ENCODE measurements at places on chromosomes 4 and X.

- DNase-seq = no peak
Measured at GRCh38 chr4:114249976-114250375, 270.5 kb upstream of the ARSJ start.

GRCh38 chr4:8517946-8518345, 62.2 kb upstream of the GPR78 start:
- no peak for DNase-seq

- no peak for DNase-seq
Measured at GRCh38 chrX:109578916-109579315, 42.3 kb downstream of the NXT2 start.

DNA sequence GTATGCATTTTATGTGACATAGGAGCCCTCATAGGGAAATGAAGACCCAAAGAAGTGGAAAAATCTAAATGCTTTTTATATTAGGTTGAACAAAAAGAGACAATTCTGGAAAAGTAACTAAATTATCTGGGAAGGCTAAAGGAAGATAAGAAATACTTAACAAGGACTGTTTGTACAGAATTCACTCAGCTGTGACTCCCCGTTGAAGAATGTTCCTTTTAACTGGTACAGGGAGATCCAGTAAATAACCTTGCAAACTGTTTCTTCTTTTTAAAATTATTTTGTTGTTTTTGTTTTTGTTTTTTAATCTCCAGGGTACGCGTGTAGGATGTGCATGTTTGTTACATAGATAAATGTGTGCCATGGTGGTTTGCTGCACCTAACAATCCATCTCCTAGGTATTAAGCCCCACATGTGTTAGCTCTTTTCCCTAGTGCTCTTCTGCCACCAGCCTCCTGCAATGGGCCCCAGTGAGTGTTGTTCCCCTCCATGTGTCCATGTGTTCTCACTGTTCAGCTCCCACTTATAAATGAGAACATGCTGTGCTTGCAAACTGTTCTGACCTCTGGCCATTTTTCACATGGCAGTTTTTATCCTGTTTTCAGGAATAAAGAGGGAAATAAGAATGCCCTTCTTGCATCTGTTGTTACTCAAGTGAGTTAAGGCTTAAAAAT, 81.7 kb downstream of the PWWP3B start:
- no peak for DNase-seq

GRCh38 chr4:85725721-85726170, 250.8 kb downstream of the ARHGAP24 start:
- DNase-seq = no peak

GRCh38 chr4:62461961-62462360, 1261.8 kb downstream of the ADGRL3 start:
- no peak for DNase-seq

DNA sequence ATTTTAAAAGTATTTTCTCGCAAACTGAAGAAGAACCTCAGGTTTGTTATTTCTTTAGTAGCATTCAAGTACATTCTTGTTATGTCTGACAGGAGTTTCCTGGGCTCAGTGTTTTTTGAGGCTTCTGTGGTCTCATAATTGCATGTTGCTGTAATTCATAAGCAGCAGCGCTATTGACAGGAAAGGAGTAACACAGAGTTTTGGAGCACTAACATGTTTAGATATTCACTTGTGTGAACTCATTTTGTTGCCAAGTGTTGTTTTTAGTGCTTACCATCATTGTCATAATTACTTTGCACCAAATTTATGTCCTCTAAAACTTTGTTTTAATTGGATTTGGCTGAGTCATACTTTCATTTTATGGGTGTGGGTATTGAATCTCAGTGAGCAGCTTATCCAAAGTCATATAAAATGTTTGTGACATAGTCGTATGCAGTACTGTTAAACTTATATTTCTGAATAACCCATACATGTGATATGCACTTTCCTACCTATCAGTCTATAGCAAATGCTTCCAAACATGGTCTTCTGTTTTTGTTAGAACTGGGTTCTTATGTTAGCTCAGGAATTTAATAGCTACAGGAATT, 358.7 kb upstream of the CTSO start:
- no peak for DNase-seq

GRCh38 chr4:145907390-145907789, 31.2 kb downstream of the ZNF827 start:
- no peak for DNase-seq
